Osteoblast (primary cell): ENCODE measurements at places on chromosomes 16 and 17. TPM values are rescaled to one million over a fixed set of nuclear protein-coding genes. Genes with fewer than 3 reads are reported as not detected.

GRCh38 chr16:4894276-4895150 lies 42.4 kb downstream of the PPL start:
- peak; percentile 88 for DNase-seq

The GPRC5B gene
- 1.2 and 2.5 TPM in 2 replicates for total RNA-seq

DNA sequence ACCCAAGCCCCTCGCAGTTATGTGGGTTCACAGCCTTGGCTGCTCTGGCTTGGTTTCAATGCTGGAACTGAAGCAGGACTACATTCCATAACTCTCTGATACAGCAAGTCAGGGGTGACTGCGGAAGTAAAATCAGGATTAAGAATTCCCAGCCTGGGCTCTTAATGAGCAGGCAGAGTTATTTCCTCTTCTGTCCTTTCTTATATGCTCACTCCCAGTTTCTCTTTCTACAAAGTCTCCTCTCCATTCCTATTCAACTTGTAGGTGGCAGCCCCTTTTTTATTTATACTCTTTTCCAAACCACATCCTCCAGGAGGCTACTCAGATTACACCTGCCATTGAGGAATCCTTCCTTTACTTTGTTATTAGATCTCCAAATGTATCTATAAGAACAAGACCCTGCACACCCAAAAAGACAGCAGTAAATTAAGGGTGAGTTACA lies 40.3 kb downstream of the HOXB1 start:
- no peak for DNase-seq

The IRF8 gene
- total RNA-seq, result under 0.01 and 0.36 TPM in 2 replicates

The TBX2 gene
- 10.3 and 11.6 TPM in 2 replicates for total RNA-seq

DNA sequence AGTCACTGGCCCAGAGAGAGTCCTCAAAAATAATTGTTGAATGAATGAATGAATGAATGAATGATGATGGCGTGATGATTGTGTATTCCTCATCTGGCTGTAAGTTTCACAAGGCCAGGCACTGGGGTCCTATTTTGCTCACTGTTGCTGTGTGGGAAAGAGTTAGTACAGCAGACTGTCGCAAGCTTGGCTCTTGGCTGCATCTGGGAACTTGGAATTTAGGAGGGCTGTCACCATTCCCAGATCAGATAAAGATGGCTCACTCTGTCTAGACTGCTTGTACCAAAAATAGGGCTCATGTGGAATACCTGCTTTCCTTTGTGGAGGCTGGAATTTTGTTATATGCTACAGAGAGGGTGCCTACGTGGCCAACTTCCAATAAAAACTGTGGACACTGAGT lies 530.6 kb downstream of the WWOX start:
- no peak for DNase-seq

DNA sequence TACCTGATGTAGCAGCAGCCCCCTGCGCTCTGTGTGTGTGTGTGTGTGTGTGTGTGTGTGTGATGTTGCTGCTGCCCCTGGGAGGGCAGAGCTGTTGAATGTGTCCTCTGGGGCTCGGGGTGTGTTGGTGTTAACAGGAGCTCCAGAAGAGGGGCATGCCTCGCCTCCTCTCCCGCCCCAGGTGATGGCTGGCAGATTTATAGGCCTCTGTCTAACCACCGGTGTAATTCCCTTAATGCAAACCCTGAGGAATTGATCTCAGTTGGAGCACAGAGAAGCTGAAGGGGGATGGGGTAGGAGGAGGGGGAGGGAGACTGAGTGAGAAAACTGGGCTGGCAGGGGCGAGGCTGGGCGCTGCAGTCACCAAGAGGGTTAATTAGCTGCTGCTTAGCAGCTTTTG lies 10.0 kb downstream of the CACNA1G start:
- DNase-seq, result no peak

GRCh38 chr17:26818736-26819135 lies 475.2 kb upstream of the WSB1 start:
- no peak for DNase-seq

DNA sequence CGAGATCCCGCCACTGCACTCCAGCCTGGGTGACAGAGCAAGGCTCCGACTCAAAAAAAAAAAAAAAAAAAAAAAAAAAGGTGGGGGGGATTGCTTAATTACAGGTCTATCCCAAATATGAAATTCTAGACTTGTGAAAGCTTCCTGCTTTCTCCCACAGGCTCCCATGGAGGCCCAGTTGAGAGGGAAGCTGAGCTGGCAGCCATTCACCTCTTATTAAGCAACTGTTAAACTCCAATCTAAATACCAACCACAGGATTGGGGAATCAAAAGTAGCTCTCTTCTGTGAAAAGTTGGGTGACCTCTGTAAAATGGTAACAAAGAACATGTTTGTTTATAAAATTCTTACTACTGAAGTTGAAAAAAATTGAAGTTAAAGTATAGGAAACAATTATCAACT lies 45.8 kb upstream of the STAC2 start:
- no peak for DNase-seq

The HBM gene
- total RNA-seq, result not detected in 2 replicates
